ENCODE measurements at places on chromosomes 3 and 15. TPM values are rescaled to one million over a fixed set of nuclear protein-coding genes. Genes with fewer than 3 reads are reported as not detected.
A peak's percentile ranks its signal among the peaks of the same experiment; 100 is the strongest.

DUOXA2 gene
- not detected for total RNA-seq

CKMT1A gene
- total RNA-seq, result 0.41 TPM

BLM gene
- 65.6 TPM for total RNA-seq

COPS2 gene
- total RNA-seq, result 79.8 TPM

AADACL2 gene
- total RNA-seq, result not detected

KBTBD13 gene
- total RNA-seq, result not detected

RASGRP1 gene
- 167 TPM for total RNA-seq

OCA2 gene
- not detected for total RNA-seq

TEX55 gene
- not detected for total RNA-seq

ANP32A gene
- total RNA-seq, result 190 TPM

KCNAB1 gene
- not detected for total RNA-seq

MESP2 gene
- total RNA-seq, result not detected

ZBTB20 gene
- 5.4 TPM for total RNA-seq

SETD2 gene
- 31.2 TPM for total RNA-seq

CRABP1 gene
- total RNA-seq, result not detected

DPPA4 gene
- total RNA-seq, result not detected

FANCD2OS gene
- total RNA-seq, result not detected

ISLR gene
- not detected for total RNA-seq

DNA sequence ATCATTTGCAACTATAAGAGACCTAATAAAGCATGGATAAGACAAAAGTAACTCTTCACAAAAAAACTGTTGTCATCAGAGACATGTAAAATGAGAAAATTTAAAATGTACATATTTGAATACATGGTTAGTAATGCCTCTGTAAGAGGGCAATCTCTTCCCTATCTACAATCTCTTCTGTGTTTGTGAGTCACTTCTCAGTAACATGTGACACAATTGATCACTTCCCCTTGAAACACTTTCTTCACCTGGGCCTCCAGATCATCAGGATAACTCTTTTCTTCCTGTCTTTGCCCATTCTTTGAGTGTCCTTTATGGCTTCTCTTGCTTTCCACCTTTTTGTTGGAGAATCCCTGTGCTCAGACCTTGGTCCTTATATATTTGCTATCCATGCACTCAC is 50.4 kb downstream of the TFDP2 start:
- no peak for DNase-seq

- no peak for DNase-seq
Measured at GRCh38 chr15:91393186-91393585, 293.1 kb downstream of the SV2B start.

- peak; percentile 28 for DNase-seq
Measured at GRCh38 chr15:64774629-64775493, 528 bp downstream of the RBPMS2 start.

DNA sequence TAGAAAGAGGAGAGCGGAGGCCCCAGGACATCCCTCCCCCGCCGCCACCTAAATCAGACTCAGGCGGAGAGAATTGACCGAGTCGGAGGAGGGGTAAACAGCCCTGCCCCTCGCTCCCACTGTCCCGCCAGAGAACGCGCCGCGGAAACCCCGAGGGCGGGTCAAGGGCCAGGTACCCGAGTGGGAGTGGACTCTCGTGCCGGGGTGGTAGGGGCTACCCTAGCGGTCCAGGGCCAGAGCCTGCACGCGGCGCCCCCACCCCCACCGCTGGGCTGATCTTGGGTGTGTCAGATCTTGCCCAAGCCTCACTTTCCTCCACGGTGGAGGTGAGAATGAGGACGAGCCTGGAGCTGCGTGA is 19.0 kb downstream of the SPATA12 start:
- DNase-seq, result no peak

DNA sequence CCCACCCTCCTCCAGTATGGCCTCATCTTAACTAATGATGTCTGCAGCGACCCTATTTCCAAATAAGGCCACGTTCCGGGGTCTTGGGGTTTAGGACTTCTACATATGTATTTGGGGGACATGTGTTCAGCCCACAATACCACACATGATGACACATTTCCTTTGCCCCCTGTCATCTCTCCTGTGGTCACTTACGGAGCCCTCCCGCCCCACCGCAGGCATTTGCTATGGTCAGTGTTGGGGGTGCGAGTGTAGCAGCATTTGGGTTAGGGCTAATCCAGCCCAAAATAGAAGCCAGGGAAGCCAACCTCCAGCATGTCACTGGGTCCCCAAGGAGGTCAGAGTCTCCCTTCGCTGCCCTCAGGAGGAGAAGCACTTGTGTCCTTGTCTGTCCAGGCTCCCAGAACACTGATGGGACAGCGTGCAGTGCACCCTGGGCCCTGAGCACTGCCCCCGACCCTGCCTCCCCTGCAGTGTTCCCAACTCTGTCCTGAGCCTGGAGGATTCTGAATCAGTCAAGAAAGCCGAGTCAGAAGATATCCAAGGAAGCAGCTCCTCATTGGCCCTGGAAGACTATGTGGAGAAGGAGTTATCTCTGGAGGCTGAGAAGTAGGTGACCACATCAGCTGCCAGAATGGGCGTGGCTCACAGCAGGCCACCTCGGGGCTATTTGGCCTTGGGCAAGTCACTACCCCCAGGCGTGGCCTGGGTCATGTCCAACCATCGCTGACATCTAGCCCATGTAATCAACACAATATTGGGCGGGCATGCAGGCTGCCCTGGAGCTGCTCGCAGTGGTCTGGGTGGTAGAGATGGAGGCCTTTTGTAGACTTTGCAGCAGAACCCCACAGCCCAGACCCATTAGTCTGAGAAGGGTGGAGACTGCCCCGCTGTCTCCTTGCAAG is 46.9 kb upstream of the FGD5 start:
- DNase-seq, result no peak

DNA sequence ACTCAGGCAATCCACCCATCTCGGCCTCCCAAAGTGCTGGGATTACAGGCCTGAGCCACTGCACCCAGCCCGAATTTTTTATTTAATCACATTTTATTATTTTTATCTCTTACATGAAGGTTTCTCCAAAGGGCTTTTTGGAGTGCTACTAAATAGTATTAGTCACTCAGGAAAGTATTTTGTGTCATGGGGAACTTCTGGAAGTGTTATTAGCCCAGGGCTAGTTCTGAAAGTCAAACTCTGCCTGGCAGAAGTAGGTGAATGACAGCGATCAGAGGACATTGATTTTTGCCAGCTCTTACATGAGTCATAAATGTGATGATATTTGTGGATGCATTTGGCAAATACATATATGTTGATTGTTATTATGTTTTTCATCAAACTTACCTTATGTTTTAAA is 48.7 kb downstream of the ZPLD1 start:
- no peak for DNase-seq

- peak; percentile 4 for DNase-seq
Measured at GRCh38 chr3:194312186-194312742, 38.9 kb downstream of the CPN2 start.

GRCh38 chr3:167861649-167862048 is 126.1 kb downstream of the SERPINI1 start:
- no peak for DNase-seq

- no peak for DNase-seq
Measured at GRCh38 chr3:112467539-112467938, 31.7 kb downstream of the BTLA start.

DNA sequence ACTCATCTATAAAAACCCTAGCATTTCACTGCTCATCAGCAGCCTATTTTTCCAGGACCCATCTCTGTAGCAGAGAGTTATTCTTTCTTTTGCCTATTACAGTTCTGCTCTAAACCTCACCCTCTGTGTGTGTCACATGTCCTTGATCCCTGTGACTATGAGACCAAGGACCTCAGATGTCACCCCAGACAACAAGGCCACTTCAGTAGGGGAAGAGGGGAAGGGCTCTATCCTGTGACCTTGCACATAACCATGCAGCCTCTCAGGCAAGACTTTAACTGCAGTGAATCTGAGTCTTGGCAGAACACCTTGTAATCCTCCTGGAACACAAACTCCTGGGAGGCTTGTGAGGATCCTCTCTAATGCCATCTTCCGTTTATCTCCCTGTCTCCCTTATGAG is 4.4 kb upstream of the ZNF589 start:
- no peak for DNase-seq

DNA sequence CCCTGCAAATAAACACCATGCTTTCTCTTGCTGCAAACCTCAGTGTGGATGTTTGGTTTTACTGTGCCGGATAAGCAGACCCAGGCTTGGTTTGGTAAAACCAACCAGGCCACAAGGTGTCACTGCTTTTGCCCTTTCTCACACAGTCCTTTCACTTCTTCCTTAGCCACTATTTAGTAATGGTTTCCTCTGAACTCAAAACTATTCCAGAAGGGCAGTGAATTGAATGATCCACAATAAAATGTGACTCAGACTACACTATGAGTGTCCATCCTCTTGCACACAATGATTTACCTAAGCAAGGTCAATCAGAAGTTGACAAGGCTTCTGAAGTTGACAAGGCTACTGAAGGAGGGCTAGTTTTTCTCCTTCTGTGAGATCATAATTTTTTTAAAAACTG is 552.4 kb upstream of the CCDC54 start:
- DNase-seq, result no peak

- DNase-seq, result no peak
Measured at GRCh38 chr3:7734456-7734855, 767.2 kb upstream of the LMCD1 start.

GRCh38 chr3:177483182-177483967 is 286.1 kb upstream of the TBL1XR1 start:
- no peak for DNase-seq

GRCh38 chr3:194168994-194169393 is 33.0 kb downstream of the HES1 start:
- no peak for DNase-seq

DNA sequence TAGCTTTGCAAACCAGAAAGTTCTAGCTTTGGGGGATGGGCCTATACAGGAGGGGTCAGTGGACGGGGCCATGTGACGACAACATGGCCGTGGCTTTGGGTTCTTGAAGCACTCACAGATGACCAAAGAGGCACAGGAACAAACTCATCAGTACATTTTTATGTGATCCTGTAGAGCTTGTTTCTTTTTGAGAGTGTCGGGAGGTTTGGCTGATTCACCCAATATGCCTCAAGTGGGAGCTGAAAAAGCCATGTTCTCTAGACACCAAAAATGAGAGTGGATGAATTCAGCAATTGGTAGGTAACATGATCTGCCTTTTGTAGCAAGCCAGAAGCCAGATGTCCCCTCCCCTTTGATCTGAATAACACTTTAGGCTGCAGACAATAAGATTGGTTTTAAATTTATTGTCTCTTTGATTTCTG is 30.1 kb downstream of the GREM1 start:
- DNase-seq, result no peak

- DNase-seq, result peak; percentile 57
Measured at GRCh38 chr3:9793161-9793781, 389 bp downstream of the ARPC4 start.

DNA sequence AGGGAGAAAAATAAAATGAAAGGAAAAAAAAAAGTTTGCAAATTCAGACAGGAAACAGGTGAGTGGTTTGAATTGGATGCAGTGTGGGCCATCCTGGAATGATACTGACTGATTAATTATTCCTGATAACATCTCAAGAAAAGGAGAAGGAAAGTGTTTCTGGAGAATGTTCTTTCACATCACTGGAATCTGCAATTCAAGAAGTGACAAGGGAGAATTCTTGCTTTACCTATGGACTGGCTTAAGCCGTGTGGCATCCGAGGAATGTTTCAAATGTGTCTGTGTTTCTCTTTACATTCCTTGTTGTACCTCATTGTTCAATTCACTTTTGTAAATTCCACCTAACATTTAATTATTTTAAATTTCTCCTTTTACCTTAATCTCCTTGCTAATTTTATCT is 465.0 kb downstream of the EPHB1 start:
- DNase-seq, result no peak

DNA sequence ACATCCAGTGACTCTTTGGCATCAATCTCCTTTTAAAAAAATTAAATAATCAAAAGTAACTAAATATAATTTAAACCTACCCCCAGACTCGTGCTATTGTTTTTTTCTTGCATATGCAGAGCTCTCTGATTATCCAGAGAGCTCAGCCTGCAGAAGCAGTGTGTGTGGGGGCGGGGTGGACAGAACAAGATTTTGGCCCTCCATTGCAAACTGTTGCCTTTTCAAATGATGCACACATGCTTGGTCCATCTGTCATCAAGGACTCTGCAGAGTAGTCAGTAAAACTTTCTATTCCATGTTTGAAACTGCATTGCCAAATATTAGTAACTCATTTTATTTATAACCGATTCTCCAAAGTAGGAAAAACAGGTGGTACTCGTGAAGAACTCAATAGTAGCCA is 28.6 kb upstream of the STXBP5L start:
- no peak for DNase-seq

GRCh38 chr3:172034786-172035685 is 4.3 kb upstream of the FNDC3B start:
- DNase-seq, result no peak

GRCh38 chr3:129855832-129856419 is 37.6 kb downstream of the TMCC1 start:
- no peak for DNase-seq

GRCh38 chr3:161939918-161940620 is 443.5 kb downstream of the OTOL1 start:
- DNase-seq, result no peak

- no peak for DNase-seq
Measured at GRCh38 chr3:37816271-37816670, 45.4 kb upstream of the CTDSPL start.

- DNase-seq, result no peak
Measured at GRCh38 chr3:122785231-122785630, 8.4 kb downstream of the HSPBAP1 start.

DNA sequence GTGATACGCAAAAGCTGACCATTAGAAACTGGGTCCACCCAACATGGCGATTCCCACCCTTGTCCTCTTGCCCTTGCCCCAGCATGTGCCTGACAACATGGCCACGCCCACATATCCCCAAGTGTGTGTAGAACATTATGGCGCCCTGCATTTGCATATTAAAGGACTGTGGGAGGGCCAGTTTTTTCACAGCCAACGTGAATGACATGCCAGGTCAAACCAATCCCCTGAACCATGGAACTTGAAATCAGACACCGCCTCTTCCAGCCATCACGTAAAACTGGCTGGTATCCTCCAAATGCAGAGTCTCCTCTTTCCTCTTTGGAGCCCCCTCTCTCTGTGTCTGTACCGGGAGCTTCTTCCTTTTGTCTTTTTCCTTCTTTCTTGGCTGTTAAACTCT is 156.7 kb upstream of the EPHA6 start:
- DNase-seq, result no peak
